Stimulated activated CD4-positive, alpha-beta T cell treated with anti-CD3 and anti-CD28 coated beads, TNF-alpha, amount 100 ng/mL, for 4 hours (primary cell): ENCODE measurements at places on chromosomes 1 and 21.
A peak's percentile ranks its signal among the peaks of the same experiment; 100 is the strongest.

GRCh38 chr1:68917456-68917855 is 420.6 kb upstream of the DEPDC1 start:
- DNase-seq = no peak

GRCh38 chr1:59604191-59604590 is 210.6 kb upstream of the HOOK1 start:
- DNase-seq = no peak

DNA sequence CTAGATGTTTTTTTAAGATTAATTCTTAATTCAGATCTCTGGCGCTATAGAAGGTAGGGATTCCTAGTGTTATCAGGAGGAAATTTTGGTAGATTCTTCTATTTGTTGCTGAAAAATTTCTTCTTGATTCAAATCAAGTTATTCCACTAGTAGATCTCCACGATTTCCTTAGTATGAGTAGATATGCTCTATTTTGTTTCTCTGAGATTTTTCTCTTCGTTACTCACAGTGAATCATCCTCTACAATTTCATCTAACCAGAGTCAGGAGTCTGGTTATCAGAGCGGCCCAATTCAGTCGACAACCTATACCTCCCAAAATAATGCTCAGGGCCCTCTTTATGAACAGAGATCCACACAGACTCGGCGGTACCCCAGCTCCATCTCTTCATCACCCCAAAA is 18.8 kb upstream of the HAX1 start:
- no peak for DNase-seq

DNA sequence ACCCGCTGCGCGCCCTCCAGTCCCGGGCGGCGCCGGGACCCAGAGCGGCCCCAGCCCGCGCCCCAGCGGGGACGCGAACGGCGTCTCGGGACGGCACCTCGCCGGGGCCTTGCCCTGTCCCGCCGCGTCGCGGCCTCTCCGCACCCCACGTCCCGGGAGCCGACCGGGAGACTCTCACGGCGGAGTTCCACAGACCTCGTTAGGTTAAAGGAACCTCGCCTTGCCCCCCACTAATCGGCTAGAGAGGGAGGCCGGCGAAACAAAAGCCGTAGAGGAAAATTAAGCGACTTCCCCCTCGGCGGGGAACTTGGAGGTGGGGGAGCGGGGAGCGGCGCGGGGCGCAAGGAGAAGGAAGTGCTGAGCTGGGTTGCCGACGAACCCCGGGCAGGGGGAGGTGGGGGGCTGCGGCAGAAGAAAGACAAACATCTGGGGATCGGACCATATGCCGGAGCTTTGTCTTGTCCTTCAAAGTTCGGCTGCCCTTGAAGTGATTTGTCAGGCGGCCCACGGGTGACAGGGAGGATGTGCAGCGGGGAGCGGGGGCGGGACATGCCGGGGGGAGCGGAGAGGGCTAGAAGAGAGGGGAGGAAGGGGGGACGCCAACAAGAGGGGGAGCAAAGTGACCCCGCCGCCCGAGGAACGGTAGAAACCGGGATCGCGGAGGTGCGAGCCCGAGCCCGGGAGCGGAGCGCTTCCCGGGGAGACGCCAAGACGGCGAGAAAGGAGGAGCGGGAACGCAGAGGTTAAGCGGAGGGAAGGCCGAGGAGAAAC is 120.0 kb upstream of the RRP15 start:
- DNase-seq = no peak

DNA sequence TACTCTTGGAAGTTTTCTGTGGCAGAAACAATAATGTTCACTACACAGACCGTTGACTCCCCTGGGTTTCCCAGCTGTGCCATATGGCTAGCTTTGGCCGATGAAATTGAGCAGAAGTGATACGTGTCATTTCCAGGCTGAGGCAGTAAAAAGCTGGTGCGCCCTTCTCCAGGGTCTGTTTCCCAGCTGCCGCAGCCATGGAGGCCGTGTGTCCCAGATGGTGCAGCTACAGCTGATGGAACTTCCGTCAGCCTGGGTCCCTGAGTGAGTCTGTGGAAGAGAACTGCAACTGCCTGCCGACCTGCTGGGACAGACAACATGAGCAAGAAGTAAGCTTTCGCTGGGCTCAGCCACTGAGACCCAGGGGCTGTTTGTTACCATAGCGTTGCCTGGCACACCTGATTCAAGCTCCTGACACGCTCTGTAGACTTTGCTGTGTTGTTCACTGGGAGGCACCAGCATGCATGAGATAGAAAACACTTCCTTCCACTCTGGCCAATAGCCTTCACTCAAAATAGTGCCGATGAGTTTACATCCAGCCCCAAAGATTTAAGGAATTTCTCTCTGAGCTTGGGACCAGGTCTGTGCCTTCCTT is 116.3 kb upstream of the SLC25A33 start:
- DNase-seq = no peak

DNA sequence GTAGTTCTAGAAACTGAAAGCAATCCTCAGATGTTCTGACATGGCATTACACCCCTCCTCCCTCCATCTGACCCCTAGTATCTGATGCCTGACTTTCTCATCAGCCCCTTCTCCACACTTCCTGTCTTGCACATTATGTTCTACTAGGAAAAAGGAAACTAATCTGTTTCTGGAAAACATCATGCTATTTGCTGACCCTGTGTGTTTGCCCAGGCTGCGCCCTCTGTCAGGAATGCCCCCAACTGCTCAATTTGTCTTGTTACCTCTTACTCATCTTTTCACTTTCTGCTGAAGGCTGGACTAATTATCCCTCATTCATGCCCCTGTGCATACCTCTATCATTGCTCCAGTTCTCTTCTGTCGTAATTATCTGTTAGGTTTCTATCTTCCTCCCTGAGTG is 37.5 kb upstream of the DAB1 start:
- no peak for DNase-seq

GRCh38 chr1:201212461-201213055 is 21.9 kb downstream of the IGFN1 start:
- DNase-seq = no peak

- no peak for DNase-seq
These were observed 19.5 kb upstream of the RNF223 start for GRCh38 chr1:1093610-1093943.

DNA sequence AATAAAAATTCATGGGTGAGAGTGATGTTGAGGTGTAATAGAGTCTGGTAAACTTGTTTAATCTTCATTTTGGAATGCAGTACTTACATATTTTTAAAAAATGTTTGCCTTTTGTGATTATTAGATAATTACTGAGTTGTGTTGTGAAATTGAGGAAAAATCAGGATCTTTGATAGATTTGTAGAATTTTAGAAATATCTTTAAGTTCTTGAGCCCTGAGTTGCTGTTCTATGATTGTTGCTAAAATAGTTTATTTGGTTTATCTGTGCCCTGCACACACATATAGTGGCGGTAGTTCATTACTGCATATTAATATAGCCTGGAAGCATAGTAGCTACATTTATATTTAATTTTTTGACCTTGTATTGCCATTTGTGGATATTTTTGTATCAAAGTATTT is 1.6 kb downstream of the B3GALT2 start:
- no peak for DNase-seq

DNA sequence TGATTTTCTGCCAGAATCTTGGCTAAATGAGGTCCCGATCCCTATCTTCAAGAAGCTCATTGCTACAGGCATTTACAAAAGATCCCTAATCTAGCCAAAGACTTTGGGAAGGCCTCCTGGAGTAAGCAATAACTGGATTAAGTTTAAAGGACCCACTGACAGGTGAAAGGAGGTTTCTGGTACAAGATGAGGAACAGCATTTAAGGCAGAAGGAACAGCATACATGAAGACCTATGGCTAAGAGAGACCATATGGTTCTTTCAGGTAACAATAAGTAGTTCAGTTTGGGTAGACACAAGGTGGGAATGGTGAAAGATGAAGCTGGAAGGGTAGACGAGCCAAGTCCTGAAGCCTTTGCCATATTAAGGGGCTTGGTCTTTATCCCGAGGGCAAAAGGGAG is 27.8 kb downstream of the SHISAL2A start:
- no peak for DNase-seq

GRCh38 chr21:46622226-46622625 is 13.2 kb upstream of the PRMT2 start:
- no peak for DNase-seq

- DNase-seq = no peak
These were observed 72.7 kb upstream of the AK4 start for GRCh38 chr1:65075123-65075976.

GRCh38 chr1:107184888-107185287 is 44.0 kb downstream of the NTNG1 start:
- DNase-seq = no peak

- no peak for DNase-seq
These were observed 1.2 kb upstream of the INAVA start for GRCh38 chr1:200893411-200893901.

- no peak for DNase-seq
These were observed 380.8 kb downstream of the HHIPL2 start for GRCh38 chr1:222167111-222167510.

- DNase-seq = no peak
These were observed 70.5 kb upstream of the GADD45A start for GRCh38 chr1:67614511-67614934.

- DNase-seq = no peak
These were observed 14.7 kb downstream of the CASQ2 start for GRCh38 chr1:115753830-115754229.

GRCh38 chr21:39568361-39568760 is 44.4 kb upstream of the B3GALT5 start:
- DNase-seq = no peak

GRCh38 chr1:182173808-182174512 is 112.4 kb upstream of the ZNF648 start:
- DNase-seq = no peak

DNA sequence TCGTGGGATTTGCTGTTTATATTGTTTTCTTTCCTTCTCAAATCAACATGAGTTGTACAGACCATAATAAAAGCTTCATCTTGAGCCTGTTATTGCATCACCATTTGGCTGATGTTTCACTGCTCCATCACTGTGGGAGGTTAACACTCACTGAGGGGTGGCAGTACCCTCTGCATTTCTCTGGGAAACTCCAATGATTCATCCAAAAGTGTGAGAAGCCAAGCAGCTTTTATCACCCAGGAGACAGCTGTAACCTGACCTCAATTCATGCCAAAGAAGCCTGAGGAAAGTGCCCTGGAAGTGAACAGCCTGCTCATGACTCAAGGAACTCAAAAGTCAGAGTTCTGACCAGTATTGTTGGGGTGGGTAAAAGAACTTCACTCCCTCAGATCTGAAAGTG is 84.1 kb downstream of the GPR88 start:
- DNase-seq = no peak

DNA sequence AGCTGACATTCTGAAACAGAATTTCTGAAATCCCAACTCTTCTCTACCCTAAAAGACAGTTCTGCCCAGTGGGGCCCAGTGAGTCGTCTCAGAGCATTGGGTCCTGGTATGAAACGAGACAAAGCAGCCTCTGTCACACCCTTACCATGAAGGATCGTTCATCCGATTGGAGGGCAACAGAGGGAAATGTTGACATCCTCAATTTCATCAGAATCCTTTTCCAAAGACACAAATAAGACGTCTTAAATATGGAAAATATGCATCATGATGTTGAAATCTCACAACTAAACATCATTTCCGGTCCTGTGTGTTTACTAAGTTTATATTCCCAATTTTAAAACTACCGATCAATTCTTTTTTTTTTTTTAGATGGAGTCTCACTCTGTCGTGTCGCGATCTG is 112.1 kb upstream of the SLC45A1 start:
- no peak for DNase-seq

GRCh38 chr1:11052839-11053757 is 6.1 kb upstream of the MASP2 start:
- DNase-seq = peak; percentile 27

DNA sequence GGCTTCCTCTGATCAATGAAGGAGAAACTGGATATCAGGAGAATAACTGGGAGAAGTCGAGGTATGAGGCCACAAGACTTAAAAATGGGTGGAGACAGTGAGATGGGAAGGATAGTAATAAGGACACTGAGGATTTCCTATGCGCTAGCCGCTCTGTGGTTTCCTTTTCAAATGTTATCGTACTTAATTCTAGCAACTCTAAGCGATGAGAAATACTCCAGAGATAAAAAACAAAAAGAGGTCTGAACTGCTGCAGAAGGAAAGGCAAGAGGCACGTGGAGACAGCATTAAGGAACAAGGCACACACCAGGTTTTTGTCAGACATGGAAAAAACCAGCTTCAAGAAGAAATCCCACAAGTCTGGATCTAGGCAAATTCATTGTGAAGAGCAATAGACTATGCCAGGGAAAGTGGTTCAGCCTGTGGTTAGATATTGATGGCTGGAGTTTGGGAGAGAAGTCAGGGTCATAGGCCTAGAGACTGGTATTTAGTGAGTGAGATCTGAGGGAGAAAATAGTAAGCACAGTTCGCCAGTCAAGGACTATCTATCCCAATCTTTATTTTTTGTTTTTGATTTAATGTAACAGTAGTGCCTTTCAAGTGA is 5.3 kb downstream of the CLCA2 start:
- no peak for DNase-seq

DNA sequence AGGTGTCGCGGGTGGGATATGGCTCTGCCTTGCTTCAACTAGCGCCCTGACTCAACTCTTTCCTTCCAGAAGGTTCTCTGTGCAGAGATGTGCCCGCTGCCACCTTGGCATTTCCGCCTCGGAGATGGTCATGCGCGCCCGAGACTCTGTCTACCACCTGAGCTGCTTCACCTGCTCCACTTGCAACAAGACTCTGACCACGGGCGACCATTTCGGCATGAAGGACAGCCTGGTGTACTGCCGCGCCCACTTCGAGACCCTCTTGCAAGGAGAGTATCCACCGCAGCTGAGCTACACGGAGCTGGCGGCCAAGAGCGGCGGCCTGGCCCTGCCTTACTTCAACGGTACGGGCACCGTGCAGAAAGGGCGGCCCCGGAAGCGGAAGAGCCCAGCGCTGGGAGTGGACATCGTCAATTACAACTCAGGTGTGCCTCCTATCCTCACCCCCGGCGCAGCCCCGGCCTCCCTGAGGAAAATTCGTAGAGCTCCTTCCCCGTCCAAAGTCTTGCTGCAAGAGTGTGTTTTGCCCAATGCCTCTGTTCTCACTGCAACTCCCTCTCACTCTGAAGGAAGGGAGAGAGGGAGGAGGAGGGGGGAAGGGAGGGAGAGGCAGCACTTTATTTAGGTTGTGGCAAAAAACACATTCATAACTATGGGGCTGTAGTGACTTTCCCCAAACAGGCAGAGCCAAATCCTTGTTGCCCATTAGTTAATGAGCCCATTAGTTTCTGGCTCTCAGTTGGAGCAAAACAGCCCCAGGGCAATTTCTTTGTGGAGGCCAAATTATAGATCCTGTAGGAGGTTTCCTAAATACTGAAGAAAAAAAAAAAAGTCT is 4.3 kb downstream of the LHX9 start:
- DNase-seq = no peak

- DNase-seq = no peak
These were observed 55.8 kb downstream of the SLC9A1 start for GRCh38 chr1:27099135-27099586.

- no peak for DNase-seq
These were observed 159.8 kb downstream of the TGFBR3 start for GRCh38 chr1:91725989-91726721.
